ENCODE measurements at places on chromosomes 2 and 18. TPM values are rescaled to one million over a fixed set of nuclear protein-coding genes. Genes with fewer than 3 reads are reported as not detected.

Gene MYCN
- 0.10 TPM for total RNA-seq

GRCh38 chr2:219737270-219737691 lies 109.9 kb downstream of the SLC4A3 start:
- DNase-seq: no peak

GRCh38 chr2:46826569-46827245 lies 88.9 kb downstream of the MCFD2 start:
- DNase-seq: no peak

DNA sequence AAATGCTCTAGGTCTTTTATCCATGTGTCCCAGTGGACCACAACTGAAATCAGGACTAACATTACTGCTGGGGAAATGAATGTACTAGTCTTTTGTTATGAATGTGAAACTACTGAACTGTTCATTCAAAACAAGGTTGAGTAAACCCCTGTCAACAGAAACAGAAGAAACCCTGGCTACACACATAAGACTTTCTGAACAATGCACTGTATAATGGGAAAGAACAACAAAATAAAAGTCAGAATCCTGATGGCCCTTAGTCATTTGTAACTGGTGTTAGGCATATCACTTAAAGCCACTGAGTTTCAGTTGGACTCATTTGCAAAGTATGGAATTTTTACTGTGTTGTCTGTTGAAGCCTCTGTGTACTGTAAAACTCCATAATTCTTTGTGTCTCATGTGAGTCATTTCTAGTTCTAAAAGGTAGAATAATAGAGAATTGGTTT lies 77.0 kb upstream of the UBXN4 start:
- peak; percentile 72 for DNase-seq

DNA sequence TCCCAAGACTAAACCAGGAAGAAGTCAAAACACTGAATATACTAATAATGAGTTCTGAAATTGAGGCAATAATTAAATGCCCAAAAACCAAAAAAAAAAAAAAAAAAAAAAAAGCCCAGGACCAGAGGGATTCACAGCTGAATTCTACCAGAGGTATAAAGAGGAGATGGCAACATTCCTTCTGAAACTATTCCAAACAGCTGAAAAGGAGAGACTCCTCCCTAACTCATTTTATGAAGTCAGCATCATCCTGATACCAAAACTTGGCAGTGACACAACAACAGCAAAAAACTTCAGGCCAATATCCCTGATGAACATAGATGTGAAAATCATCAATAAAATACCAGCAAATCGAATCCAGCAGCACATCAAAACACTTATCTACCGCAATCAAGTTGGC lies 108.5 kb upstream of the COL3A1 start:
- DNase-seq: no peak

DNA sequence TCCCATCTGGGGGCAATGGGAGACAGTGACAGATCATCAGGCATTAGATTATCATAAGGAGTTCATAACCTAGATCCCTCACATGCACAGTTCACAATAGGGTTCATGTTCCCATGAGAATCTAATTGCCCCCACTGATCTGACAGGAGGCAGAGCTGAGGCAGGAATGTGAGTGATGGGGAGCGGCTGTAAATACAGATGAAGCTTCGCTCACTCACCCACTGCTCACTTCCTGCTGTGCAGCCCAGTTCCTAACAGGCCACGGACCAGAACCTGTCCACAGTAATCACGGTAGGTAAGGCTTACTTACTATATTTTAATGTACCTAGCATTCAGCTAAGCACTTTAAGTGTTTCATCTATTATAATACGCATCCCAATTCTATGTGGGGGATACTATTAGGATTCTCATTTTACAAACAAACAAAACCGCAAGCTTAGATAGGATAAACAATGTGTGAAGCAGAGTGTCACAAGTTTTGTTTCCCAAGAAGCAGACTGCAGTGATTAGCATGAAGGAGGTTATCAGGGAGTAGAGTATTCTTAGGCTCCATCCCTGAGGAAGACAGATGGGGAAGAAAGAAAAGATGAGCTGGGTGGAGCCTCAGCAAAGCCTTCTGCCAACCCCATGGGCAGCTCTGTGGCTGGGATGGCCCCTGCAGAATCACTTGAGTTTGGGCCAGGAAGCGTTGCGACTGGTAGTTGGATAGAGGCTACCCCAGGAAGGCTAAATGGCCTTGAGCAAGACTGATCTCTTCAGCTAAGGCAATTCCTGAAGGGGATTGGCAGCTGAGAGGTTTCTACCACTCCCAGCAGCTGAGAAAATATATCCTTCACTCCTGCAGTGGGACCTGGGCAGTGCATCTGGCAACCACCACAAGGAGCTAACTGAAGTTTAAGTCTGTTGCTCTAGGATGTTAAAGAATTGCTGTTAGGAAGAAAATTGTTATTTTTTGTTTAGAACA lies 133.1 kb downstream of the MREG start:
- no peak for DNase-seq

DNA sequence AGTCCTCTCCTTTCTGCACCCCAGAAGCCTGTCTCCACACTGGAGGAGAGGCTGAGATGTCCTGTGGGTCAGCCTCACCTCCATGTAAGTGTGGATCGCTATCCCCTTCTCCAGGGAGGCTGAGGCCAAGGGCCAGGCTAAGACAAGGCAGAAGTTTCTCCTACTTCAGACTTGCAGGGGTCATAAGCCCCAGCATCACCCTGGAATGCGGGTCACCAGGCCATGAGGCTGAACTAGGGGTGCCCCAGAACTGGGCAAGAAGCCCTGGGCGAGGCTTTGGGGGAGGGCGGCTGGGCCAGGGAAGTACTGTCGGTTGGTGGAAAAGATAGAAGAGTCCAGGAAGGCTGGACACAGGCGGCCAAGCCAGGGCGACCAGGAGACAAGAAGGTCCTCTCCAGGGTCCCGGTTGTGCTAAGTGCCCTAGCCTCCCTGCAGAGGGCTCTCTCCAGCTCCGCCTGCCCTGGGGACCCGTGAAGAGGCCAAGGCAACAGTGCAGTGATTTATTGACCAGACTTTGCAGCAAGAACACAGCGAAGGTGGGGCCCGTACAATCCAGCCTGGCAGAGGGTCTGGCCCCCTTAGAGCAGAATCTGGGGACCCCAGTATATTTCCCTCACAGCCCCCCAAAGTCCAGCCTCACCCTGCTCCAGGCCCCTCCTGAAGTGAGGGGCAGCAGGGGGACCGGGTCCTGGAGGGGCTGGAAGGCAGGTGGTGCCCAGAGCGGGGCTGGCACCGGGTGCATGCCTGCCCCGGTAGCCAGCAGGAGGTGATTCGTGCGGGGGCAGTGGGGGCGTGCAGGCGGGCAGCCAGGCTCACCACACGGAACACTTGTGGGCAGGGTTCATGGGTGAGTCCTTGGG lies 8.1 kb downstream of the ECEL1 start:
- DNase-seq: no peak

- DNase-seq: no peak
These were observed 49.5 kb downstream of the SLC40A1 start for GRCh38 chr2:189530965-189531637.

- no peak for DNase-seq
These were observed 94.0 kb upstream of the OTX1 start for GRCh38 chr2:62956651-62957050.

GRCh38 chr2:144143294-144144151 lies 376.4 kb downstream of the ZEB2 start:
- DNase-seq: no peak

GRCh38 chr2:187125318-187125717 lies 276.3 kb upstream of the ZSWIM2 start:
- DNase-seq: no peak

DNA sequence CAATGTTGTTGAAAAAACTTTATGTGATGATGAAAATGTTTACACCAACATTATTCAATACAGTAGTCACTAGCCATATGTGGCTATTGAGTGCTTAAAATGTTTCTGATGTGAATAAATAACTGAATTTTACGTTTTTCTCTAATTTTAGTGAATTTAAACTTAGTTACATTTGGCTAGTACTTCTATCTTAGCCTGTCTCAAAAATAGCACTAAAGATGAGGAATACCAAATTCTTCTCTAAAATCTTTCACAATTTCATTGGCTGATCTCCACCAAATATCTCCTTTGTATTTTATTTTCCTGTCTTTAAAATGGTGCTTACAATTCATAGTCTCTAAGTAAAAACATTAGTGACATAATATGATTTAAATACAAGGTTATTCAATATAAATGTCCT lies 83.7 kb upstream of the RND3 start:
- no peak for DNase-seq

Gene ITGAV
- 63.5 TPM for total RNA-seq

GRCh38 chr2:196601430-196602306 lies 37.8 kb upstream of the CCDC150 start:
- DNase-seq: peak; percentile 76

- DNase-seq: peak; percentile 12
These were observed 14.0 kb upstream of the COL6A3 start for GRCh38 chr2:237427769-237428506.

DNA sequence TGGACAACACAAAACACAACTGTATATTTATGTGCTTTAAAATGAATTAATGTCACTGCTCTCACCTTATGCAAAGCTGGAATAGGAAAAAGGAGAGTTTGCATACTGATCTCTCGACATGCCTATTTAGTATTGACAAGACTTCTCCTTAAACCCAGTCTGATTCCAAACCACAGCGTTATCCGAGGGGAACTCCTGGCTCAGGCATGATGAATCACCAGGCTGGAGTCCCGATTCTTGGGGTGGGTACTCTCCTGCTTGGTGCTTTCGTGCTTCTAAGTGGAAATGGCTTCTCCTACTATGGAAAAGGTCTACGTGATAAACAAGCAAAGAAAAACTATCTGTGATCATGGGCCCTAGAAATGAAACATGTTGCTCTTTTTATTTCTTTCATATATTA lies 88.9 kb upstream of the SLC35G4 start:
- no peak for DNase-seq

DNA sequence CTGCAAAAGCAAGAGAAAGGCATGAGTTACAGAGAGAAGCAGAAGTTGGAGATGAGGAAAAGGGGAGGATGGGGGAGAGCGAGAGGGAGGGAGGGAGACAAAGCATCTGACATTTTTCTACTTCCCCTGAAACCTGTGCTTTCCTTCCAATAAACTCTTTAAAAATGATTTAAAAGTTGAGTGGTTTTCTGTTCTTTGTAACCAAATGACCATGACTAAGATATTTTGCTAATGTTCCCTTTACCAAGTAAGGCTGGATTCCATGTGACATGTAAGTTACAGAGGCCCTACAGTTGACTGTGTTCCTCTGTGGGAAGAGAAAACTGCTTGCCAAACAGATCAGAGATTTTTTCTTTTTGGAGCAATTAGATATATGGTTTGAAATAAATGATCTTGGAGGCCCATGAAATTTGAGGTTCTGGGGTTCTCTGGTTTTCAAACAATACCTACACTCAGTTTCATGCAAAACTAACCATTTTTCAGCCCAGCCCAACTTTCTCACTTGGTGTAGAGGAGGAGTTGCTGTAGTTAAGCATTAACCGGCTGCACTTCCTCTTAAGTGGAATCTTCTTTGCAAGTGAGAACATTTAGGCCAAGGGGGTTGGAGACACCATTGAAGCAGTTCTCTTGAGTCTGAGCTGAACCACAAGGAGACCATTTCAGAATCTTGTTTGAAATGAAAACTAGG lies 34.5 kb downstream of the INSIG2 start:
- peak; percentile 35 for DNase-seq

DNA sequence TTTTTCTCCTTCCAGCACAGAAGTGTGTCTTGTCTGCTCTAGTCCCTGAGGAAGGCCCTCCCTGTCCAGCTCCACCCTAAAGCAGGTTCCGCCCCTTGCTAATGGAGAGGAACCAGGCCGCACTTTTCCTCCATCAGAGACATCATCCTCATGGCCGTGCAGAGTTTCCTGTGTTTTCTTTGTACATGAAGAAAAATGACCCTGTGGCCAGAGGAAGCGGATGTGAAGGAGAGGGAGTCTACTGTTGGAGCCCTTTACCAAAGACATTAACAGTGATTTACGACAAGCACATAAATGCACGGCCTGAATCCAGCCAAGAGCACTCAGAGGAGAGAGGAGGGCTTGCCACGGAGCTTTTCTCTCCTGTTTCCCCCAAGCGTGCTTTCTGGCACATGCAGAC lies 109.5 kb downstream of the RNF144A start:
- no peak for DNase-seq

- peak; percentile 73 for DNase-seq
These were observed 16.9 kb upstream of the ZCCHC2 start for GRCh38 chr18:62505669-62506494.

- no peak for DNase-seq
These were observed 99.7 kb upstream of the CTDP1 start for GRCh38 chr18:79579807-79580497.

- no peak for DNase-seq
These were observed 861 bp downstream of the LTBP1 start for GRCh38 chr2:32947484-32948143.

GRCh38 chr2:105100046-105100840 lies 62.4 kb downstream of the MRPS9 start:
- peak; percentile 39 for DNase-seq

Gene DDX18
- 71.3 TPM for total RNA-seq

DNA sequence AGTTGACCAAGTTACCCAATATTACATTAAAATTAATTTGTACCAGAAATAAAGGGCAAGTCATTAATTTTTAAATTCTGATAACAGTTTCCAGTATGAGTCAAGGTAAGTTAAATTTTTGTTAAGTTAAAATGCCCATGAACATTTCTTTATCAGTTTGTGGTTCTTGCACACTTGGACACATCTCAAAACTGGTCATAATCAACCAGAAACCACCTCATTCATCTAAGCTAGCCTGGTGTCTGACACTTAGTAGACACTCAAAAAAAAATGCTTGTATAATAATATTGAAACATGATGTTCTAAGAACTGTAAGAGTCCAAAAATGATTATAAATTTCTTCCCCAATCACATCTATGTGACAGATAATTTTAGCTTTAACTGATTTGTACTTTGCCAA lies 62.4 kb downstream of the SATB2 start:
- DNase-seq: no peak

Data from foreskin keratinocyte (primary cell).